Stimulated activated CD8-positive, alpha-beta memory T cell treated with anti-CD3 and anti-CD28 coated beads, Interleukin-2, amount 100 ng/mL, for 1 hour (primary cell): ENCODE measurements at places on chromosomes 3 and 15.

DNA sequence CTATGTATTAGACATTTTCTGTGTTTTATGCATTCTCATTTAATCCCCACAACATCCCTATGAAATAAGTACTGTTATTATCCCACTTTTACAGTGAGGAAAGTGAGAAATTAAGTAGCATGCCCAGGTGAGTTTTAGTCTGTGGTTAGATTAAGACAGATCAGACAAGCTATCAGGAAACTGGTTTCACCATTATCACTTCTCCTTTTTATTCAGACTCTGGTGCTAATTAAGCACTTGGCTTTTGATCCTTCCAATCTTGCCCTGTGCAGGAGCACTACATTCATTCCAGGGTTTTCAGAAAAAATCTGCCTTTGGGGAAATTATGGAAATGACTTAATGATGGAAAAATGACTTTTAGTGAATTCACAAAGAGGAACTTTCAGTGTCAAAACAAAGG is 115.2 kb downstream of the TMEM108 start:
- no peak for DNase-seq

DNA sequence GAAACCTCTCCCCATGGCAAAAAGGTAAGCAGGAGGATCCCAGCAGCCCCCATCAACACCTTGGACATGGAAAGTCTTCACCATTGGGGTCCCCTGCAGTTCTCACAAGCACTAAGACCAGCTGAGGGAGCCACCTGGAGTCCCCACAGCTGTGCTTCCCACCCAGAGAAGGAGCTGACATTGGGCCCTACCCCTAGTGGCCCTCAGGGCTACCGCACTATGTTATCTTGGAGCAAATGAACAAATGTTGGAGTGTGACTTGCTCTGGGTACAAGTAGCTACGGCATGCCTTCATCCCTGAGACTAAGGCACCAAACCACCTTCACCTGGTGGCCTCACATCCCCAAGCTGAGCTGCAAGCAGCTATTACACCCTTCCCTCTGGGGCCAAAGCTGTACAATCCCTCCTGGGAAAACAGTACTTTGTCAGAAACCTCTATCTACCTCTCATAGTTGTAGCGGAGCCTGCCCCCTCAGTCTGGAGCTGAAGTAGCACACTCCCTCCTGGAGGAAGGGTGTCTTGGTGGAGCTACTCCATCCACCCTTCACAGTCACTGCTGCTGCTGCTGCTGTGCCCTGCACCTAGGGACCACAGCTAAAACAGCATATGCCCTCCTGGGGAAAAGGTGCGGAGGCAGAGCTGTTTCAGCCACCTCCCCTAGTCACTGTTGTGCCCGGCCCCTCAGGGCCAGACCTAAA is 42.7 kb downstream of the SERP1 start:
- no peak for DNase-seq

DNA sequence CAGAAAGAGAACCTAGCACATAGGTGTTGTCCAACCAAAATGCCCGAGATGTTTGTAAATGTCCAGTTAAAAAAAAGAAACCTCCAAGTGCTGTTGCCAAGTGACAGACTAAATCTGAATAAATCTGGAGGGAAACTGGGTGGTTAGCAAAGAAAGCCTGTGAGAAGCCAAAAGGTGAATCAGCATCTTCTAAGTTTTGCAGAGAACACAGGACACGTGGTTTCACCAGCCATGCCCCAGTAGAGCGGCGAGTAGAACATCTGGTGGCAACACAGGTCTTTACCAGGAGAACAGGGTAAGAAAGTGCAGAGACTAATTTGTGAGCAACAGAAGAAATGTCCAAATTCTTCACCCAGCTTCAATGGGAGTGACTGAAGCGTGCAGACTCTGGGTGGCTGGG is 986.0 kb downstream of the ROBO2 start:
- no peak for DNase-seq

DNA sequence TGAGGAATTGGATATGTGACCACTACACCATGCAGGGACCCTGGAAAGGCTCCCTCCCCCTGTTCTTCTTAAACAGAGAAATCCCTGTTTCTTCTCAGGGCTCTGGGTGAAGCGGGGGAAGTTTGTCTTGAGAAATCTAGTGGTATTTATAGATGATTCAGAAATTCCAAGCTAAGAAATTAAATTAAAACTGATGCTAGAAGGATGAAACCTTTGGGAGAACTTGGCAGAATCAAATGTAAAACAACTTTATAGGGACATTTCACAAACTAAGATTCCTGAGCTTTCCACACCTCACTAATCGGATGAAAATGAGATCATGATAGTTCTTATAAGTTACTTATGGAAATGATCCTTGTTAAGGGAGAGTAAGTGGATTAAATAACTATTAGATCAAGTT is 54.2 kb downstream of the FBXL2 start:
- DNase-seq = no peak

GRCh38 chr3:49763981-49764380 is 22.4 kb downstream of the IP6K1 start:
- DNase-seq = no peak

DNA sequence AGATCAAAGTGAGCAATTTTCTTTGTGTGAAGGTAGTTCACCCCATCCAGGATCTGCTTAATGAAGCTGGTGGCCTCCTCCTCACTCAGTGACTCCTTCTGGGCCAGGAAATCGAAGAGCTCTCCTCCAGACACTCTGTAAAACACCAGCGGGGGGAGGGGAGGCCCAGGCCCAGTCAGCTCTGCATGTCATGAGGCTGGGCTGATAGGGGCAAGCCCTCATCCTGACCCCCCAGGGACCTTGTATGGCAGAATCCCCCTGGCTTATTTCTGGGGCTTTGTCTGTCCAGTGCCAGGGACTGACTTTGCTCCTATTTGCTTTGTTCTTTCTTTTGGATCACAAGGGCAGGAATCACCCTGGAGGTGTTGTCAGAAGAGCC is 74.9 kb downstream of the DAPK2 start:
- DNase-seq = peak; percentile 6

- no peak for DNase-seq
Observed at GRCh38 chr15:59550530-59550929, 61.1 kb upstream of the GCNT3 start.

GRCh38 chr15:77851691-77852090 is 219.0 kb upstream of the LINGO1 start:
- no peak for DNase-seq

GRCh38 chr15:50304836-50305235 is 39.3 kb upstream of the HDC start:
- no peak for DNase-seq

DNA sequence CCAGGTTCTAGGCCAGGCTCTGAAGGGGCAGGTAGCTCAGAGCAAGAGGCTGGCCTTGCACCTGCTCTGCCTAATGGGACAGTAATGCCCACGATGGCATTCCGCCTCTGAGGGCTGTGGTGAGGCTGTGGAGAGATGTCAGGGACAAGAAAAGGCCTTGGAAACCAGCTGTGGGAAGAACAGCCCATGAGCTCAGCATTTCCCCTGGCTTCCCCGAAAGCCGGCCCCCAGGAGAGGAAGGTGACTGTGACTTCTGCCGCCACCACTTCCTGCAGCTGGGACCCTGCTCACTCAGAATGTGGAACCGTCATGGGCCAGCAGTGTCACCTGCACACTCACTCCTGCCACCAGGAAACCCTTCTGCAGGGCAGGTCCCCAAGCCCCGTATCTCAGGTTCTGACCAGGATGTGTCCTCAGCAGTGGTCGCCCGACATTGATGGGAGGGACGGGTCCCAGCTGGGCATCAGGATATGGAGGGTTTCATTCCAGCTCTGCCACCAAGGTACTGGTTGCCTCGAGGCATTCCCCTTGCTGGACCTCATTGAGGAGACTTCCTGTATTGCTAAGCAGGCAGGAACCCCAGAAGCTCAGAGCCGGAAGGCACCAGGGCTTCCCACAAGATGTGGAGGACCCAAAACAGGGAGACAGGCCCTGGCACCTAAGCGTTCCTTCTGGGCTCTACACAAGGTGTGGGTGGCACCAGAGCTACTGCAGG is 30.7 kb downstream of the SEMA7A start:
- DNase-seq = peak; percentile 53

GRCh38 chr3:43161684-43162229 is 55.9 kb upstream of the POMGNT2 start:
- DNase-seq = no peak

DNA sequence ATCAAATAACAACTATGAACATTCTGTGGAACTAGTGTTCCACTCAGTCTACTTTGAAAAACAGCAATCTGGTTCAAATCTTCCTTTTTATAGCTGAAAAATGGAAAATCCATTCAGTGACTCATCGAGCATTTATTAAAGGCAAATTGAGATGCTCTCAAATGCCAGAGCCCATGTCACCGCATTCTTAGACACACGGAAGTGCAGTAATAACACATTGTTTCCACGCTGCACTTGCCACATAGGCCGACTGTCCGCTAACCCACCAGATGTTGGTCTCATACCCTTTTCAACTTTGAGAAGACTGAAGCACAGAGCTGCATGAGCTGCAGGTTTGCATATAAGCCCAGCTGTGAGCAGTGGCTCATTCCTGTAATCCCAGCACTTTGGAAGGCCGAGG is 95.9 kb downstream of the TMEM266 start:
- no peak for DNase-seq

GRCh38 chr3:195767792-195768191 is 43.9 kb downstream of the MUC4 start:
- DNase-seq = no peak

- DNase-seq = no peak
Observed at GRCh38 chr15:75759416-75760130, 46.9 kb upstream of the CSPG4 start.

- DNase-seq = no peak
Observed at GRCh38 chr3:87270908-87271700, 5.3 kb downstream of the POU1F1 start.

- DNase-seq = no peak
Observed at GRCh38 chr3:22966349-22966748, 236.8 kb upstream of the UBE2E2 start.

DNA sequence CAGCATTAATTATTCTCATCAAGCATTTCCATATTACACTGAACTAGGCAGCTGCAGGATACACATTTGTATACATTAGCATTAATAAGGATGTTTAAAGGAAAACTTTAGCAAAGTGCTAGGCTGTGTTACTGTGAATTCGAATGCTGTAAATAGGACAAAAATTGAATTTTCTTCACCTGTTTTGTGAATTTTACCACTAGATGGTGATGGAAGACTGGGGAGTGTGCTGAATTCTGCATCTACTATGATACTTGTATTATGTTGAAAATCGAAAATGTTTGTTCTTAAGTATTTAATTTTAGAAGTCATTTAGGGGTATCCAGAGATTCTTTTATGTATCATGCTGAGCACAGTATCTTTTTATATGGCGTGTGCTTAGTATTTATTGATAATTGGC is 12.3 kb upstream of the P2RY14 start:
- DNase-seq = no peak

GRCh38 chr3:13644341-13645117 is 95.6 kb downstream of the FBLN2 start:
- no peak for DNase-seq

DNA sequence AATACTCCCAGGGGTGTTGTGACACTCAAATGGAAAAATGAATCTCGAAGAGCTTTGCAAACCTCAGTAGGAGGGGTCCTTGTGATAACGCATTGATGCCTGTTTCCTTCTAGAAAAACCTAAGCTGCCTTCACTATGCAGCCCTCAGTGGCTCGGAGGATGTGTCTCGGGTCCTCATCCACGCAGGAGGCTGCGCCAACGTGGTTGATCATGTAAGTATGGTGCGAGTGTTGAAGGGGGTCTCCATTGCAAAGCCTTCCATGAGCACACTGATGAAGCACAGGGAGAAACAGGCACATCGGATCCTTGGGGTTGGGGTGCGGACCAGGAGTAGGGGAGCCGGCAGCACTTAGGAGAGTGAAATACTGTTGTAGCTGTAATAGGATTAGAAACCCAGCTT is 22.3 kb downstream of the ANKDD1A start:
- no peak for DNase-seq

DNA sequence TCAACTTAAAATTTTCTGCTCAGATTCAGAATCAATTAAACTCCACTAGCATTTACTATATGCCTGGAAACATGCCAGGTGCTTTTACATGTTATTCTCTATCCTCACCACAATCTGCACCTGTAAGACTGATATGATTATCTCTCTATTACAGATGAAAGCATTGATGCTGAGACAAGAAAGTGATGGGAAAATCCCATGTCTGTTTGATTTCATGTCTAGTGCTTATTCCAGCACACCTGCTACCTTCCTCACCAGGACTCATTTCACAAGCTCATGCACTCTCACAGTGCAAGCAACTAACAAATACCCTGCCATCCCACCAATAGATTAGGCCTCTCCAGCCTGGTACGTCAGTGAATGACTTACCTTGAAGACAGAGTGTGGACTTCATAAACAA is 25.0 kb upstream of the BCL6 start:
- no peak for DNase-seq

DNA sequence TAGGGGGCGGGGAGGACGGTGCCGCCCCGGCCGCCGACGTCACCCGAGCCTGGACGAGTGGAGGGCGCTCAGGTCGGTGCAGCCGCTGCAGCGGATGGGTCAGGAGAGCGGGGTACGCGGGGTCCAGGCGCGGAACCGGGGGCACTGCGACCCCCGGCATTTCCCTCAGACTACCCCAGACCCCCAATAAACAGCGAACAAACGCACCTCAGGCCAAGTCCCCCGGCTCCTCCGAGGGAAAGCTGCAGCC is 78.9 kb downstream of the IQSEC1 start:
- DNase-seq = no peak

- DNase-seq = no peak
Observed at GRCh38 chr3:150759947-150760346, 3.0 kb downstream of the SIAH2 start.

DNA sequence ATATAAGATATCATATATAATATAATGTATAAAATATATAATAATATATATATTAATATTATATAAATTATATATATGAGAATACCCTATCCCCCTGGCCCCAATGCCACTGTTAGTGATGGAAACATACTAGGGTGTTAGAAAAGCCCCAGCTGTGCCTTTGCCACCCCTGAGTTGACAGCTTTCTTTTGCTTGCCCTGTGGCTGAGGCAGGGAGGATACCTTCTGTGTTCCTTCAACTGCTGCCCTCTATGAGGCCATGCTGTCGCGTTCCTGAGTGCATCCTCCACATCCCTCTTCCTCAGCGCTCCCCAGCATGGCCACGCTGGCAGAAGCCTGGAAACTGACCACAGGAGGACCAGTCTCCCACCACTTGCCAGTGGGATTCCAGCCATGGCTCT is 26.3 kb downstream of the FAN1 start:
- DNase-seq = no peak

- no peak for DNase-seq
Observed at GRCh38 chr15:89379251-89379695, 44.6 kb upstream of the POLG start.

DNA sequence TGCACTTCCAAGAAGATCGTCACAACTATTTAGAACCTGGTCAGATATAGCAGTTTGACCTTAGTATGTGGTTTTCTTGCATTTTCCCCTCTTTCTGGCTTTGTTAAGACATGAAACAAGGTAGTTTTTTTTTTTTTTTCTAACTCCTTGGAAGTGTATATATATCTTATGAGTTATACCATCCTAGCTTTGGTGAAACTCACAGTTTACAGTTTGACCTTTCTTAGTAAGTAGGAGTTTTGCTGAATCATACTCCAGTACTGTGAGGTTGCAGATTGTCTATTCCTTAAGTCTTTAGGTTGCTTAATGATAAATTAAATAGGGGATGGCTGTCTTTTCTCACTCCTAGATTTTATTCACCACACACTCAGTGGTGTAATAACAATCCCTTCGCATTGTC is 325.0 kb downstream of the RBMS3 start:
- DNase-seq = no peak
